Hippocampal formation (tissue), 2 donors: ENCODE measurements at places on chromosomes 4 and X.

GRCh38 chrX:131289527-131289926, 421 bp upstream of the IGSF1 start:
- DNase-seq, result no peak

DNA sequence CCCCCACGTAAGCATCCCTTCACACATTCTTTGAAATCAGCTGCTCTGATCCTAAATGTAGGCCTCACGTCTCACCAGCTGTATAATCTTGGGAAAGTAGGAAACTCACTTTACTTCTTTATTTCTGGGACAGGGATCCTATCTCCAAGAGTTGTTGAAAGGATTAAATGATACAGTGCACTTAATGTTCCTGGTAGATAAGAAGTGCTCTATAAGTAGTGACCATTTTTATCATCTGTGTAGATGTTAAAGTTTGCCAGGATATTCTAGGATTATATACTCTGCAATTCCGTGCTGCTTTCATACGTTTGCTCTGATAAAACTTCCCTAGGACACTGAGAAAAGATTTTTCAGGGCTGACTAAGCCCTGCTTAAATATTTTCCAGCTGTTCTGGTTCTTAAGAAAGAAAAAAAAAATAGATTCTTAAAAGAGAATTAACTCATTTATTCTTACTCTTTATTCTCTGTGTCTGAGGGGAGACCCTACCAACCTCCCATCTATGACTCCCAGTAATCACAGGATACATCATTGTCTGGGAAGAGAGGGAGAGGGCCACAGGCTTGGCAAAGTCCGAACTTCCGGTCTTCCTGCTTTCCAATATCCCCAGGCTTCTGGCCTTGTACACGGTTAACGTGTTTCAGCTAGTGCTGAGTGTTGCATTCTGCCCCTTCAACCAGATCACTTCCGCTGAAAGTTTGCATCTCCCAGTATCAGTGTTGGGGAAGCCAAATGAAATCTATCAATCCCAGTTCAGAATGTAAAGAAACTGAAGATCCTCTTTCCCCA, 269.2 kb downstream of the TRIML1 start:
- no peak for DNase-seq

- DNase-seq, result no peak
Measured at GRCh38 chr4:110294165-110294564, 95.8 kb upstream of the ELOVL6 start.

DNA sequence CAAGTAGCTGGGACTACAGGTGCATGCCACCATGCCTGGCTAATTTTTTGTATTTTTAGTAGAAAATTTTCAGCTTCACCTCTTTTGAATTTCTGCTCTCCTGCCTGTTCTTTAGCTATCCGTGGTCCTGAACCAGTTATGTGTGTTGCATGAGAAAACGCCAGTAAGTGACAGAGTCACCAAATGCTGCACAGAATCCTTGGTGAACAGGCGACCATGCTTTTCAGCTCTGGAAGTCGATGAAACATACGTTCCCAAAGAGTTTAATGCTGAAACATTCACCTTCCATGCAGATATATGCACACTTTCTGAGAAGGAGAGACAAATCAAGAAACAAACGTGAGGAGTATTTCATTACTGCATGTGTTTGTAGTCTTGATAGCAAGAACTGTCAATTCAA, 13.9 kb downstream of the ALB start:
- no peak for DNase-seq

DNA sequence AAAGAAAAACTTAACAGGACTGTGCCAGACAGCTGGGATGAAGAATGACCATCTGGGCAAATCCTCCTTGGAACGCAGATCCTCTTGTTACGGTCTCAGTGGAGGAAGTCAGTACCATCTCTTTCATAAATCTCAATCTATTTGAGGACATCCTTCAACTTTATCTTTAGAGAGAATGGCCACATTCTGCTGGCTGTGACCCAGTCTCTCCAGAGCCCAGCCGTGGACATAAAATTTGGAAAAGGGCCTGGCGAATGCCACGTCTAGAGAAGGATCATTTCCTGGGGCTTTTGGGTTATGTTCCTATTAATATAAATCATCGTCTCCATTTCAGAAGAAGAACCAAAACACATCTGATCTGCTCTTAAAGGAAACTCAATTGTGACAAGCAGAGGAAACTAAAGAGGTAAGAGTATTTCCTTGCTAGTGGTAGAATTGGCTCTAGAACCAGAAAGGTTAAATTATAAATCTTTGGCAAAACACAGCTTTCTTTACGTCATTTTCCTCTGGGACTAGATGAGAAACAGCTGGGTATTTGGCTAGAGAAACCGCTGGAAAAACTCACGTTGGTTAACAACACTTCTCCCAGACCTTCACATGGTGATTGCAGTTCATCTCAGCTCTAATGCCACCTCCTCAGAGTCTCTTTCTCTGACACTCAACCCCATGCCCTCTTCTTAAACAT, 164.7 kb downstream of the CHIC2 start:
- no peak for DNase-seq

GRCh38 chrX:7191681-7192110, 43.7 kb upstream of the PUDP start:
- no peak for DNase-seq

- no peak for DNase-seq
Measured at GRCh38 chr4:113476800-113477199, 284.7 kb downstream of the CAMK2D start.

DNA sequence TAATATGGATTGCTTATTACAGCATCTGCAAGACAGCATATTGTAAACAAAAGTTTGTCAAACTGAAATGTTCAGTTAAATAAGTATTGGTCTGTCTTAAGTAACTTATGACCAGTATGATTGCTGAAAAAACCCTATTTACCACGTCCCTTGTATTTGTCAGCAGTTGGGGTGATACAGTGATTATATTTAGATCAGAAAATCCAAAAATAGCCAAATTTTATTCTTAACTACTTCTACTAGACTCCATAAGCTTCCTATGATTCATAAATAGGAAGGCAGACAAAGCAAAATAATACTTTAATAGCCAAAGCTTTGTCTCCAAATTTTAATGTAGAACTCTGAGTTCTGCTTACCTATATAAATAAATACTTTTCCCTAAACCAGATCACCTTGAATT, 45.3 kb downstream of the TBCK start:
- no peak for DNase-seq

DNA sequence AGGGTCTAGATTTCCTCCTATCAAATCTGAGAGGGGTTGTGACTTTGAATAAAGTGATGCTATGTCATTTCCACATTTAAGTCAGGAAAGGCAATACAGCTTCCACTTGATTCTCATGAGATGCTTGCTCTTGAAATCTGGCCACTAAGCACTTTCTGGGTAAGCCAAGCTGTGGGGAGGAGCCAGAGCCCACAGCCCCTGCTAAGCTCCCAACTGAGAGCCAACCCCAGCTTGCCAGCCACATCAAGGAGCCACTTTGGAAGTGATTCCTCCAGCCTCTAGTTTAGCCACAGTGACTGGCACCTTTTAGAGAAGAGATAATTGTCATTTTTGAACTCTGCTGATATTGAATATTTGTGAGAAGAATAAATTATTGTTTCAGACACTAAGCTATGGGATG, 1441.5 kb upstream of the IGFBP7 start:
- no peak for DNase-seq

GRCh38 chr4:87499403-87500091, 29.6 kb downstream of the SPARCL1 start:
- no peak for DNase-seq

- no peak for DNase-seq
Measured at GRCh38 chr4:158809611-158810486, 41.0 kb downstream of the FNIP2 start.

- DNase-seq, result no peak
Measured at GRCh38 chr4:79184476-79184875, 141.4 kb downstream of the NAA11 start.

- DNase-seq, result no peak
Measured at GRCh38 chrX:2463973-2464676, 36.7 kb downstream of the DHRSX start.

GRCh38 chr4:177479063-177479462, 36.8 kb upstream of the AGA start:
- DNase-seq, result no peak

DNA sequence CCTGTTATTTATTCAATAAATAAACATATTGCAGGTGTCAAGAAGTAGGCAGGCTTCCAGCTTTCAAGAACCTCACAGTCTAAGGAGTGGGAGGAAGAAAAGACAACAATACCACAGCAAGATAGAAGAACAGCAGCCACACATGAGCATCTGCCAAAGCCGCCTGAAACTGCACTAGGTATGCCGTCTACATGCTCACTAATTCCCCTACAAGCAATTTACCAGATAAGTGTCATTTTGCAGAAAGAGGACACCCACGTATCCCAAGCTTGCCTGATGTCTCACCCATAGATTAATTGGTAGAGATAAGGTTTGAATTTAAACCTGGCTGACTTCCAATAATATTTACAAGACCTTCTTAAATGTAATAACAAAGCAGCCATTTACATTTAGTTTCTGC, 439.4 kb upstream of the CPEB2 start:
- DNase-seq, result no peak

DNA sequence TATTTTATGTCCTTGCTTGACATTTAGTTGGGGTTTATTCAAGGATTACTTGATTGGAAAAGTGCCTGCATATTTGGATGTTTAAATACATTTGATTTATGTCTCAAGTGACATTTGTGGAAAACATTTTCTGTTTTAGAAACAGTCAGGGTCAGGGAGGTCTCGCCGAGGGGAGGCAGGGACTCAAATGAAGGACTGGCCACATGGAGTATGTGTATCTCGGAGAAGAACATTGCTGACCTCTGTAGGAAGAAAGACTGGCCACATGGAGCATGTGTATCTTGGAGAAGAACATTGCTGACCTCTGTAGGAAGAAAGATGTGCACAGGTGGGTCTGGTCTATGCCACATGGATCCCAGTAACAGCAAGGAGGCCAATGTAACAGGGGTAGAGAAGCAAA, 233.6 kb downstream of the TRIML1 start:
- no peak for DNase-seq
